T follicular helper cell (primary cell): ENCODE measurements at places on chromosomes 13 and 19.

GRCh38 chr19:40245506-40246128 lies 19.1 kb upstream of the CCNP start:
- DNase-seq: no peak

GRCh38 chr19:42762789-42763188 lies 2.7 kb downstream of the PSG8 start:
- DNase-seq: no peak

- no peak for DNase-seq
These were observed 2.1 kb downstream of the TEAD2 start for GRCh38 chr19:49359851-49360820.

- no peak for DNase-seq
These were observed 1156.5 kb downstream of the OLFM4 start for GRCh38 chr13:54185101-54185500.

DNA sequence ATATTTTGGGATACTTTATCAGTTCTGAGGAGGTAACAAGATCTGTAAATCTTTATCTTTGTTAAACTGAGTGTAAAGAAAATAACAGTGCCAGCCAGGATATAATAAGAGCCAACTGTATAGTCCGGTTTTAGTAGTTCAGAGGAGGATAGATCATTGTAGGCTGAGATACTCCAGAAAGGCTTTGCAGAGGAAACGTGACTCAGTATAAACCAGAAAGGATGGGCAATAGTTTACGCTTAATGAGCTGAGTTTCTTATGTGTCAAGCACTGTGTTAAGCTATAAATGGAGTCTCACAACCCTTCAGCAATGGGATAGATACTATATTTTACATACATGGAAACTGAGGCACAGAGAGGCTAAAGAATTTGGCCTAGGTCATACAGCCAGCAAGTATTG lies 3.8 kb downstream of the RFXAP start:
- no peak for DNase-seq

DNA sequence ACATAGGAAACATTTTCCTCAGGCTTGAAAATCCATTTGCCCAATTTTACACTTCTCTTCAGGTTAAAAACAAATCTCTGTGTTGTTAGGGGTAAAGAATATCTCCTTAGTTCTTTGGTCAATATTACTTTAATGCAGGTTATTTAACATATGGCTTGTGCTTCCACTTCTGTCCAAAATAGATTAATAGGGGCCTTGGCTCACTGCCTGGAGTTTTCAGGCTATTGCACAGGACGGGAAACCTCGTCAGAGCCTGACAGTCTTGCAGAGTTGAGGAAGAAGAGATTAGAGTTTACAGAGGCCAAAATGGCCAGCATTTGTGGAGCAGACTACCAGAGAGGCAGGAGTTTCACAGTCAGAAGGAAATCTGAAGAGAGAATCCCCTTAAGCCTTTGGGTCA lies 863.9 kb upstream of the GPC6 start:
- DNase-seq: no peak

DNA sequence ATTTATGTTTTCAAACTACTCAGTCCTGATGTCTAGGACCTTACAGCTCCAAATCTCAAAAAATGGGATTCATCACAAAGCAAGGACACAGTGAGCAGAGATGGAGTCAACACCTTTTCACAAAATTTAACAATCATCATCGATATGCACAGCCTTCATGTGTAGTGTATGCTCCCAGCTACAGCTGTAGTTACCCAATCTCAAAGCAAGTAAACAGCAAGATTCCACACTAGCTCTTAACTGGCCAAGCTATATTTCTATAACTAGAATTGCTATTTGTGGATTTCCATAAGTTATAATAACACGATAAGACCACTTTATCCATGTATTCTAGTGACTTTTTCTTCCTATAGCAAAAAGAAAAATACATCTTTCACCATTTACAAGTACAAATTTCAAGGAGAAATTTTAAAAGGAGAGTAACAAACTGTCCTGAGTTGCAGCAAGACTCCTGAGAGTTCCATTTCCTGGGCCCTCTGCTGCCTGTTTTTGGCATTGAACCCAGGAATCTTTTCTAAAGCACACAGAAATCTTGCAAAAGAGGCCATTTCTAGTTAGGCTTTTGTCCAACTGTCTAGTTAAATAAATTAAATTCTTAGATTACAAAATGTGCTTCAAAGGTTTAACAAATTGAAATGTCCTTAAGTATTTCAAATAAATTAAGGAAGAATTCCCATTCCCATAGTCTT lies 460.6 kb downstream of the FGF14 start:
- no peak for DNase-seq

- no peak for DNase-seq
These were observed 62.0 kb downstream of the PARP4 start for GRCh38 chr13:24450530-24450929.

- DNase-seq: no peak
These were observed 41.5 kb downstream of the MCF2L start for GRCh38 chr13:113010510-113010865.

GRCh38 chr13:95955255-95955654 lies 97.9 kb downstream of the UGGT2 start:
- no peak for DNase-seq

DNA sequence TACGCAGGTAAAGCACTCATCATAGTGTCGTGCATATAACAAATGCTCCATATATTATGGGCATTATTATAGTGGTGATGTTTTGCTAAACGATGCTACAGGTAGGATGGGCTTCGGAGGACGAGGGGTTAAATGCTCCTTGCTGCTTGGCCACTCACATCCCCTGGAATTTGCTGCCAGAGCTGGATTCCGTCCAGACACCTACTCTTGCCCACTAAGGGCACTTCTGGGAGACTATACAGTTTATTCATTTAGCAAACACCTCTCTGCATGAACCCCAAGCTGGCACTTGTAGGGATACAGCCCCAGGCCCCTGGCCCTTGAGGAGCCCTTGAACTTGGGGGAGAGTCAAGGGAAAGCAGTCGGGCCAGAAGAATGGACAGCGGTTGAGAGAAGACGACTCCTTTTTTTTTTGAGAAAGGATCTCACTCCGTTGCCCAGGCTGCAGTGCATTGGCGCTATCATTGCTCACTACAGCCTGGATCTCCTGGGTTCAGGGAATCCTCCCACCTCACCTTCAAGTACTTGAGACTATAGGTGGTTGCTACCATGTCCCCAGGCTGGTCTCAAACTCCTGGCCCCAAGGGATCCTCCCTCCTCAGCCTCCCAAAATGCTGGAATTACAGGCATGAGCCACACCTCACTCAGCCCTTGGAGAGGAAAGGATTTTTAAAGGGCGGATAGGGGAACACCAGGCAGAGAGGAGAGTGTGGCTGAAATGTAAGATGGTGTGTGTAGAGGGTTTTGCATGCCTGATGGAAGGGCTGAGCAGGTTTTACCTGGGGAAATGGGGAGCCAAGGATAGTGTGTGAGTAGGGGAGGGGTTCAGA lies 1.1 kb upstream of the MRPL34 start:
- DNase-seq: no peak

DNA sequence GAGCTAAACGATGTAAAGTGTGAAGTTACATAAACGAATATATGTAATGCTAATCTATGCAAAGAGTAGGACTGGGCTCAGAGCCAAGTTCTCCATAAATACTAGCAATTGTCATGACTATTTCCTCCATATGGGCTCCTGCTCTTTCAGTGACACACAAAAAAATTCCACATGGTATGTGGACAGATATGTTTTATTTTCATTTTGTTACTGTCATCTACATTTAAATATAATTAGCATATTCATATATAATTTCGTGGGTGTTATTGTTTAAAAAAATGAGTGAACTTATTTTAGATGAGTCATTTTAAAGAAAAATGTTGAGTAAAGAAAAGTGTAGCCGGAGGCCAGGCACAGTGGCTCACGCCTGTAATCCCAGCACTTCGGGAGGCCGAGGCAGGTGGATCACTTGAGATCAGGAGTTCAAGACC lies 5.0 kb upstream of the IGSF23 start:
- no peak for DNase-seq

GRCh38 chr19:40571005-40571318 lies 5.7 kb upstream of the SHKBP1 start:
- DNase-seq: no peak

DNA sequence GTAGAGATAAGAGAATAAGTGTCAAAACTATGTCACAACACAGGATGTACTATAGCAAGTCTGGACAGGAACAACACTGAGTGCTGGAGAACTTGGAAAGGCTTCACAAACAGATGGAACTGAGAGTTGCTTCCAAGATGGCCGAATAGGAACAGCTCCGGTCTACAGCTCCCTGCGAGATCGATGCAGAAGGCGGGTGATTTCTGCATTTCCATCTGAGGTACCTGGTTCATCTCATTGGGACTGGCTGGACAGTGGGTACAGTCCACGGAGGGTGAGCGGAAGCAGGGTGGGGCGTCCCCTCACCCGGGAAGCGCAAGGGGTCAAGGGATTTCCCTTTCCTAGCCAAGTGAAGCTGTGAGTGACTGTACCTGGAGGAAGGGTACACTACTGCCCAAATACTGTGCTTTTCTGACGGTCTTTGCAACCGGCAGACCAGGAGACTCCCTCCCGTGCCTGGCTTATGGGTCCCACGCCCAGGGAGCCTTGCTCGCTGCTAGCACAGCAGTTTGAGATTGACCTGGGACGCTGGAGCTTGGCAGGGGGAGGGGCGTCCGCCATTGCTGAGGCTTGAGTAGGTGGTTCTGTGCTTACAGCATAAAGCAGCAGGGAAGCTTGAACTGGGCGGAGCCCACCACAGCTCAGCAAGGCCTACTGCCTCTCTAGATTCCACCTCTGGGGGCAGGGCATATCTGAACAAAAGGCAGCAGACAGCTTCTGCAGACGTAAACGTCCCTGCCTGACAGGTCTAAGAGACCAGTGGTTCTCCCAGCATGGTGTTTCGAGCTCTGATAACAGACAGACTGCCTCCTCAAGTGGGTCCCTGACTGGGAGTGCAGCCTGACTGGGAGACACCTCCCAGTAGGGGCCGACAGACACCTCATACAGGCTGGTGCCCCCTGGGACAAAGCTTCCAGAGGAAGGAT lies 46.0 kb downstream of the USP12 start:
- no peak for DNase-seq

DNA sequence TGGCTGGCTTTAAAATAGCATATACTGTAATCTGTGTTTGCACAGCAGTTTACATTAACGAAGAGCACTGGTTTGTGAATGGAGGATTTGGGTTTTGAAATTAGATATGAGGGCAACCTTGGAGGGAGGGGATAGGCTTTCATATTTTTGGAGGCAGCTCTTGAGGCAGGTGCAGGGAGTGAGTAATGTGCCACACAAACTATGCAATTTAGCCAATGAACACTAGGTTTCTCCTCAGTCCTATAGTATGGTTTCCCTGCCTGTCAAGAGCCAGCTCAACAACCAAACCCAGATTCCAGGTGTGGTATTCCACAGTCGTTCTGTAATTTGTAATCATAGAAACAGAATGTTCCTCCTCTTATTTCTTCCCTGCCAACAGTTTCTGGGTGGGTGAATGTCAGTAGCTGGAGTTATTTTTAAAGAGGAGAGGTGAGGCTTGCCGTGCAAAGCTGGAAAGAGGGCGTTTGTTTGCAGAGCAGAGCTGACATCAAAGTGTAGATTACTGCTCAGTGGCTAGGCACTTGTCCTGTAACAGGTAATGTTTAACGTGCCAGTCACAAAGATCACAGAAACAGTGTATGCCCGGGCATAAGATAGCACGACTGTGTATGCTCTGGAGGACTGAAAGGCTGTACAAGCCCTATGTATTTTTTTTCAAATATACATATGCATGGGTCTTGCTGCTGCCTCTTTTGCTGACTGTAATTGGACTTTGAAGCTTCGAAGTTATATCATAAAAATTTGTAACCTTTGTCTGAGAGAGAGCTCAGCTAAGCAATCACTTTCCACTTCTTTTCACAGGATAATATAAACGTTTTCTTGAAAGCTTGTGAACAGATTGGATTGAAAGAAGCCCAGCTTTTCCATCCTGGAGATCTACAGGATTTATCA lies 124.2 kb downstream of the LMO7 start:
- no peak for DNase-seq

DNA sequence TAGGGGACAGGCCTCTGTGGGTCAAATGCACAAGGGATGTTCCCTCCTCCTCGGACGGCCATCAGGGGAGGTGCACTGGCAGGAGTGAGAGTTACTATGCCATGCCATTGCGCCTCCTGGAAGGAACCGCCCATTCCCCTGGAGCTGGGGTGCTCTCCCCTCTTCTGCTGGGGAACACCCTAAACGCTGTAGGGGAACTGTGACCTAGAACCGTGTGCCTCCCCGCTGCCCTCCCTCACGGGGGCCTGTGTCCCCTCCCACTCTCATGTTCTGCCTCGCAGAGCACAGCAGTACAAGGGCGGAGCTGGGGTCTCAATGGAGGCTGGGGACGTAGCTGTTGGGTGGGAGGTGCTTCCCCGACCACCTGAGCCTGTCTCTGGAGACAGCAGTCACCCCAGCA lies 17.2 kb upstream of the CRTC1 start:
- DNase-seq: no peak

DNA sequence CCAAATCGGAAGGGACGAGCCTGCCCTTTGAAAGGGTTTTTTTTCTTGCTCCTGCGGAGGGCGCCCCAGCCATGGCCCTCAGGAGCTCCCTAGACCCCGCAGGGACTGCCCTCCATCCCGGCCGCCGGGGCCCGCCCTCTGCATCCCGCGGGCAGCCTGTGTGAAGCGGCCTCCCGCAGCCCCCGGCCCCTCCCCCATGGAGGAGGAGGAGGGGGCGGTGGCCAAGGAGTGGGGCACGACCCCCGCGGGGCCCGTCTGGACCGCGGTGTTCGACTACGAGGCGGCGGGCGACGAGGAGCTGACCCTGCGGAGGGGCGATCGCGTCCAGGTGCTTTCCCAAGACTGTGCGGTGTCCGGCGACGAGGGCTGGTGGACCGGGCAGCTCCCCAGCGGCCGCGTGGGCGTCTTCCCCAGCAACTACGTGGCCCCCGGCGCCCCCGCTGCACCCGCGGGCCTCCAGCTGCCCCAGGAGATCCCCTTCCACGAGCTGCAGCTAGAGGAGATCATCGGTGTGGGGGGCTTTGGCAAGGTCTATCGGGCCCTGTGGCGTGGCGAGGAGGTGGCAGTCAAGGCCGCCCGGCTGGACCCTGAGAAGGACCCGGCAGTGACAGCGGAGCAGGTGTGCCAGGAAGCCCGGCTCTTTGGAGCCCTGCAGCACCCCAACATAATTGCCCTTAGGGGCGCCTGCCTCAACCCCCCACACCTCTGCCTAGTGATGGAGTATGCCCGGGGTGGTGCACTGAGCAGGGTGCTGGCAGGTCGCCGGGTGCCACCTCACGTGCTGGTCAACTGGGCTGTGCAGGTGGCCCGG lies 815 bp downstream of the MAP3K10 start:
- no peak for DNase-seq

- DNase-seq: no peak
These were observed 4.6 kb downstream of the ANKLE1 start for GRCh38 chr19:17286263-17286662.

GRCh38 chr19:50705422-50706019 lies 14.1 kb downstream of the SHANK1 start:
- DNase-seq: no peak

DNA sequence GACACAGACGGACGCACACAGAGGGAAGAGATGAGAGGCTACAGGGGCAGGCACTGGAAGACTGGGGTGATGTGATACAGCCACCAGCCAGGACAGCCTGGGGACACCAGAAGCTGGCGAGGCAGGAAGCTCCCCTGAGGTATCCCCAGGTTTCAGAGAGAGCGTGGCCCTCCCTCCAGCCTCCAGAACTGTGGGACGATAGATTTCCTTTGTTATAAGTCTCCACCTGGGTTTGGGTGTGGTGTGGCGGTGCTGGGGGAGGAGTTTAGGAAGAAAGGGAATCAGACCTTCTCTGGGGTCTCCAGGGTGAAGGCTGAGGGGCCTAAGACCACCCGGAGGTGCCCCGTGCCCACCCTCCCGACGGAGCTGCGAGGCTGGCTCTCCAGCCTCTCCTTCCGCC lies 2.7 kb upstream of the ASPDH start:
- DNase-seq: no peak

- no peak for DNase-seq
These were observed 25.7 kb downstream of the SH3GL1 start for GRCh38 chr19:4374498-4375163.

- DNase-seq: no peak
These were observed 1.8 kb downstream of the DPF1 start for GRCh38 chr19:38221919-38222830.
